Gastrocnemius medialis (tissue), 4 donors: ENCODE measurements at places on chromosomes 2 and 18. TPM values are rescaled to one million over a fixed set of nuclear protein-coding genes. Genes with fewer than 3 reads are reported as not detected.
A peak's percentile ranks its signal among the peaks of the same experiment; 100 is the strongest.

- no peak for DNase-seq
- no peak overlapping the region for H3K4me3 ChIP-seq
- H3K4me1 ChIP-seq: no peaks in the 10 kb centered on the region
- H3K36me3 ChIP-seq: no peaks in the 10 kb centered on the region
Observed at GRCh38 chr2:172545408-172546075, 10.3 kb upstream of the PDK1 start.

ACMSD gene
- not detected for total RNA-seq

DNA sequence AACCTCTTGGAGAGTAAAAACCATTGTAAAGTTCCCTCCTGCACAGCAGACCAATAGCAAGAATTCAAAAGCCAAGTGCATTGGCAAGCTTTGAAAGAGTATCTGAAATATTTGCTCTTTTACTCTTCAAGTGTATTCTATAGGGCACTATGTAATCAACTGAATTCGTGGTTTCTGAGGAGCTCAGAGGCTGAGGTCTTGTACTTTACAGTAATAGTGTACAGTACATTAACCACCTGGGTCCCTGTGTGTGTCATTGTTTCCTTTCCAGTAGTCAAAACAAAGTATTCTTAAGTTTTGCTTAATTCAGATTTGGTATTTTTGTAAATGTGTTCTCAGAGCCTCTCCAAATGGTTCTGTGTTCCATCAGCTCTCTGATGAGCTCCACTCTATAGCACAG lies 769.7 kb downstream of the LRRTM4 start:
- H3K36me3 ChIP-seq: no peaks in the 10 kb centered on the region
- no peak overlapping the region for H3K4me3 ChIP-seq
- no peak for DNase-seq
- no peak overlapping the region for H3K27ac ChIP-seq

DNA sequence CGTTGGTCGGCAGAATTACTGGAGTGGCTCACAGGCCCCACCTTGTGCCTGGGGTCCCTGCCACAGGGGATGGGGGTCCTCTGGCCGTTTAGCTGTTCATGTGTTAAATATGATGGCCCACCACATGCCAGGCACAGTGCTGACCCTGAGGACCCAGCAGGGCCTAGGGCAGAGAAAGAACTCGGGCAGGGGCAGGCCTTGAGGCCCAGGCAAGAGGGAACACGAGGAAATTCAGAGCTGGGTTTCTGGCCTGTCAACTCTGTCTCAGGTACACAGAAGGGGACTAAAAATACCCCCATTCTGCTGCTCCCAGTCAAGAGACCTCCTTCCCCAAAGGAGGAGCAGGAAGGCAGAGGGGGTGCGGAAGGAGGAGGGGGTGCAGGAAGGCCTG lies 66.2 kb downstream of the DNMT3A start:
- DNase-seq: no peak
- H3K36me3 ChIP-seq: no peaks in the 10 kb centered on the region
- peak overlapping the region; percentile 87 for H3K27ac ChIP-seq
- no peak overlapping the region for H3K4me3 ChIP-seq
- H3K4me1 ChIP-seq: peaks cover 12% of the 10 kb centered on the region

SLC11A1 gene
- total RNA-seq: 3.7 TPM

DNA sequence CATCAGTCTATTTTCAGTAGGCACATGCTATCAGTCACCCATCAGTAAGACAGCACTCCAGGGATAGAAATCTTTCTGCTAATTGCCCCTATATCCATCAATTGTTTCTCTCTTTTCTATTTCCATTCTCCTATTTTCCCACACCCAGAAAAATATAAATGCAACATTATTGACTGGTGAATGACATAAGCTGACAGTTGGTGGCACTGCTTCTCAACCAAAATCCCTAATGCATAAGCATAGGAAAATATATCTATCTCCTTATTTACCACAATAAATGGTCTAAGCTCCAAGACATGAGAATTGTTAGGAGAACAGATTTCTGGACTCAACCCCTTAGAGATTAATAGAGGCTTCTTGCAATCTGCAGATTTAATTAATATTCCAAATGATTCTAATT lies 64.0 kb upstream of the REG3A start:
- H3K4me1 ChIP-seq: no peaks in the 10 kb centered on the region
- no peak overlapping the region for H3K27ac ChIP-seq
- H3K36me3 ChIP-seq: no peaks in the 10 kb centered on the region

GRCh38 chr2:75180476-75180875 lies 18.8 kb downstream of the TACR1 start:
- no peaks in the 10 kb centered on the region for H3K4me1 ChIP-seq
- H3K27me3 ChIP-seq: no peaks in the 10 kb centered on the region
- H3K36me3 ChIP-seq: no peaks in the 10 kb centered on the region
- H3K4me3 ChIP-seq: no peak overlapping the region
- no peak overlapping the region for H3K27ac ChIP-seq

DNA sequence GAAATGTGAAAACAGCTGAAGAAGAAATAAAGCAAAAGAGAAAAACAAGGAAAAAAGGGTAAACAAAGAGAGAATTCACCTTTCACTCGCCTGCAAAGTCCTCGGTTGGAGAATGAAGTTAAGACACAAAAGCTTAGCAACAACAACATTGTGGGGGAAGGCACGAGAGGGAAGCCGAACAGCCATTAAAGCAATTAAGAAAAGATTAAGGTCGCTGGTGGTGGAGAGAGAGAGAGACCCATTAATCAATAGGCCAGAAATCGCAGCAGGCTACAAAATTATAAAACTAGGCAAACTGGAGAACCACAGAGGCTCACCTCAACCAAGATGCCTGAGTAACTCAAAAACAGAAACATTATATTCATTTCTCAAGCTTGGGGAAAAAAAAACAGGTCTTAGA lies 120.0 kb upstream of the SIX3 start:
- no peak for DNase-seq
- H3K27me3 ChIP-seq: no peaks in the 10 kb centered on the region
- H3K27ac ChIP-seq: no peak overlapping the region
- no peak overlapping the region for H3K4me3 ChIP-seq

SKOR2 gene
- not detected for total RNA-seq

- H3K36me3 ChIP-seq: no peaks in the 10 kb centered on the region
- DNase-seq: no peak
- H3K4me3 ChIP-seq: no peak overlapping the region
- no peaks in the 10 kb centered on the region for H3K4me1 ChIP-seq
- no peaks in the 10 kb centered on the region for H3K27me3 ChIP-seq
Observed at GRCh38 chr18:57095884-57096283, 51.0 kb upstream of the BOD1L2 start.

DNA sequence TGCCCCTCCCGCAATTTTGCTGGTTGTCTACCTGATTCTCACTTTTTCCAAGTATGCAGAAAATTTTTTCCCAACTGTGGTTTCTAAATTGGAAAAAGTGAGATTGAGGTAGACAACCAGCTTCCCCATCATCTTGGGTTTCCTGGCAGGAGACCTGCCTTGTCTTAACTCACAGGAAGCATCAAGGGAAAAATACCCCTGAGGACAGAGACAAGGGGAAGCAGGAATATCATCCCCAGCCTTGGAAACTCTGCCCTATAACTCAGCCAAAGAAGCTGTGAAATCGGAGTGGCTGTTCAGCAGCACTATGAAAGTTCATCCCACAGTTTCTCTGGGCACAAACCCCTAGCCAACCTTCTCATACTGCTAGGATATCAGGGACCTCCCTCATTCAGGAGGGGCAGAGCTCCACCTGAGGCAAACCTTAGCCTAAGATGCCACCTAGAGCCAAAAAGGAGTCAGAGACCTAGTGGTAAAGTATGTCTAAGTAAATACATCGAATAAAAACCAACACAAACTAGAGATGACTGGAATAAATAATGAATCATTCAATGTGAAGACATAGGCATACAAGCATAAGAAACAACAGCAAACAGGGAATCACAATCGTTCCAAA lies 68.2 kb downstream of the ZSWIM2 start:
- DNase-seq: no peak
- no peaks in the 10 kb centered on the region for H3K4me1 ChIP-seq
- H3K4me3 ChIP-seq: no peak overlapping the region
- H3K27ac ChIP-seq: no peak overlapping the region
- H3K27me3 ChIP-seq: no peaks in the 10 kb centered on the region
- no peaks in the 10 kb centered on the region for H3K36me3 ChIP-seq
